ENCODE measurements at places on chromosomes 5 and 9.

GRCh38 chr9:114652776-114653555, 4.6 kb downstream of the TEX53 start:
- DNase-seq, result peak; percentile 26

DNA sequence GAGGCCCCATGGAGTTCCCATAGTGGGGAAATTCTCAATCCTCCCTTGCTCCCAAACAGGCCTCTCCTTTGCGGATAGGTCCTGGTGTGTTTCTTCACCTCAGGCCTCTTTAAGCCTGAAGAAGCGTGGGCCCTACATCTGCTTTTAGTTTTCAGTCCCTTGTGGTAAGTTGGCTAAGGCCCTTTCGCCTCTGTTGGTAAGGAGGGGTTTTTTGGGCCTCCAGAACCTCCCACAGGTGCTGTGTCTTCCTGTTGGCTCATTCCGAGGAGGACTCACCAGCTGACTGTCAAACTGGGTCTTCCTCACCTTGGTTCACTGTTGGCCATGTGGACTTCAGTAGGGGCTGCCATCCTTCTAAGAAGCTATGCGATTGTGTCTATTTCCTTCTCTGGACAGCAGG, 56.4 kb upstream of the DHFR start:
- DNase-seq, result no peak

DNA sequence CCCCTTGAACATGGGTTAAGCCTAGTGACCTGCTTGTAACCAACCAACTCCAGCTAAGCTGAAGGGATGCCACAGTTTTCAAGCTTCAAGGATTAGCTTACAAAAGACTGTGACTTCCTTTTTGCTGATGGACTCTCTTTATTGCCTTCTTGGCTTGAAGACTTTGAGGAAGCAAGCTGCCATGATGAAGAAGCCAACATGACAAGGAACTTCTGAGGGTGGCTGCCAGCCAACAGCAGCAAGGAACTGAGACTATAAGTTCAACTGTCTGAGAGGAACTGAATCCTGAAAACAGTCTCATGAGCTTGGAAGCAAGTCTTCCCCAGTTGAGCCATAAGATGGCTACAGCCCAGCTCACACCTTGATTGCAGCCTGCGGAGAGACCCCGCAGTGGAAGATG, 116.1 kb upstream of the TAF11L2 start:
- DNase-seq, result no peak

GRCh38 chr9:104984121-104984520, 56.2 kb upstream of the ABCA1 start:
- no peak for DNase-seq

GRCh38 chr5:67795781-67796477, 419.6 kb upstream of the PIK3R1 start:
- no peak for DNase-seq

GRCh38 chr5:131745703-131746102, 51.1 kb downstream of the FNIP1 start:
- no peak for DNase-seq

- DNase-seq, result no peak
These were observed 12.1 kb downstream of the NR4A3 start for GRCh38 chr9:99833735-99834134.

DNA sequence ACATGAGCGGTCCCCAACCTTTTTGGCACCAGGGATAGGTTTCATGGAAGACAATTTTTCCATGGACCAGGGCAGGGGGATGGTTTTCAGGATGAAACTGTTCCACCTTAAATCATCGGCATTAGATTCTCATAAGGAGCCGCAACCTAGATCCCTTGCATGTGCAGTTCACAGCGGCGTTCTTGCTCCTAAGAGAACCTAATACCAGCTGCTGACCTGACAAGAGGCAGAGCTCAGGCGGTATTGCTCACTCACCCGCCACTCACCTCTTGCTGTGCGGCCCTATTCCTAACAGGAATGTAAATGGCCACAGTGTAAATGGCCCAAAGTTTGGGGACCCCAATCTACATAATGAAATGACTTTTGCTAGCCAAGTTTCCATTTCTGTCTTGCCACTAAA, 3.1 kb upstream of the PLIN2 start:
- no peak for DNase-seq

DNA sequence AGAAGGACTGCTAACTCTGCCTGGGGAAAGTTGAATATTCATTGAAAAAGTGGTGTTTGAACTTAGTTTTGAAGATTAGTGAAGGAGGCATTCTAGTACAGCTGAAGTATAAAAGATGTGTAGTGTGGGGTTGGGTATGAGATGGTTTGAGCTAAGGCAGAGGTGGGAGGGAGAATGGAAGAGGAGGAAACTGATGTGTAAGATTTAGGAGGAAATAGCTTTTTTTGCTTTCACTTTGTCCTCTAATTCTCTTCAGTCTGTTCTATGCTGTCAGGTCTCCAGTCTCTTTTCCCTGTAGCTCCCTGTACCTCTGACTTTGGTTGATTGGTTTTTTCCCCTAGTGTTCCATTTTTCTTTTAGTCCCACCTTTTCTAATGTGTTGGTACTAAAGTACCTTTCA, 9.0 kb downstream of the CREBRF start:
- no peak for DNase-seq

DNA sequence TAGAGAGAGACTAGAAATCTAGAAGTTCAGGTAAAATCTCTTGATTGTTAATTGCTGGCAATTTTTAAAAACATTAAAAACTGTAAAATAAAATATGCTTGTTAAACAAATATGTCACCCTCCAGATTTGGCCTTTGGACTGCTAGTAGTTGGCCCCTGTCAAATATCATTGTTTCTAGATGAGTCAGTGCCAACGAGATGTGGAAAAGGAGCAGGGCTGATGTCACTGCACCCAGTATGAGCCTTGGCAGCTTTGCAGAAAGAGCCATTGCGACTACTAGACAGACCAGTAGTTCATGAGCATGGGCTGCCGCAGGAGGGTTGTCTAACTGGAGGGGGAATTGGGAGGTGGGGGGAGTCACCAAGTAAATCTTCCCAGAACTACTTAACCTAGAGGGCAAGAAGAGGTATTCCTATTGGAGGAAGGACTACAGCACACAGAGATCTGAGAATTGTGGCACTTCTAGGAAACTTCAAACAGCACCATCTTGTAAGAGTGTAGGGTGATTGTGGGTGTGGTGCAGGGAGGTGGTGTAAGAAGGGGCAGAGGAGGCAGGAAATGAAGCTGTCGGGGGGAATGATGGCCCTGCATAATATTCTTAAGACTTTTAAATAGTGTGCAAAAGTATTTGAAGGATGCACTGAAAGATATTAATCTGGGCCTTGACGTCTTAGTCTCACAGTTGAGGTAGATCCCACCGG, 7.1 kb upstream of the DOCK2 start:
- no peak for DNase-seq

DNA sequence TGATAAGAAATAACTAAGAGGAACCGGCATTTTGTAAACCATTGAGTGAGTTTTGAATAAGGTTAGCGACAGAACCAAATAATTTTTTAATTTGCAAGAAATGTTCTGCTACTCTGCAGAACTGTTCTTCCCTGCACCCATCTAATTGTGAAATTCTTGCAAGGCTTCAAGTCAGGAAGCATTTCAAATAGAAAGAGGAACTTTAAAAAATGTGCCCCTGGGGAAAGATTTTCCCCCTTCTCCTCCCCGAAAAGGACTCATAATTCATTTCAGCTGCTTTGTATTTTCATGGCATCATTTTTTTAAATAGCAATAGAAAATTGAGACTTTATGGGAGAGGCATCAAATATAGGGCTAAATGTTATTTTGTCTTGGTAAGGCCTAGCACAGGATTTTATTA, 180.9 kb upstream of the ANKRD55 start:
- no peak for DNase-seq

DNA sequence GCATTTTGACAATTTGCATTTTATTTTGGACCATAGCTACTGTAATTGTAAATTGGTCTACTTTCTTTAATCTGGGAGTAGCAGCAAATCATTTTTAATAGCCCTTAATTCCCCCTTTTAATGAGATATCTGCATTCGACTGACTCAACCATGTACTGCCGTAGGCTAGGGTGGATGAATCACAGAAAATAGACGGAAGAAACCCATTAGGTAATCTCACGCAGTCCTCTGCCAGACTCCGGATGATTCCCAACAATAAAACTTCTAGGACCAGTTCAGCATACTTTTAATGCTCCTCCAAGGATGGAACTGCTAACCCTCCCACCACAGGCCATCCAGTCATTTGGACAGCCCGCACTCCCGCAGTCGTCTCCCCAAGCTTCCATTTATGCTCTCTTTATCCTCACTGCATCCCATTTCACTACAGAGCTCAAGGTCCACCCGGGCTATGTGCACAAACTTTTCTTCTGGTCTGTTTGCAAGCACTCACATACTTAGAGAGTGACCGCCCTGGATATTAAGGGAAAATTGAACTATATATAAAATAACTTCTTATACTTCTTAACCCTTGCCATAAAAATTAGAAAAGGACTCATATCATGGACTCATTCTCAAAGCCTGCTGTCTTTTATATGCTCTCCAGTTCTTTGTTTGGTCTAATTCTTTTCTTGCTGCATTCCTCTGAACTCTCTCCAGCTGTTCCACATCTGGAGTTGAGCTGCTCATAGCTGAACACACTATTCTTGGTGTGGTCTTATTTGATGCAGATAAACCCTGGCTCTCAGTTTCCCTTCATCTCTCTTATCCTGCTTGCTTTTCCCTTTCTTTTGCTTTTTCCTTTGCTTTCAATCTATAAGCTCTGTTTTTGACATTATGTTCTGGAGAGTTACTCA, 326.6 kb downstream of the ARL15 start:
- DNase-seq, result no peak

GRCh38 chr9:68627594-68627993, 77.4 kb upstream of the PIP5K1B start:
- DNase-seq, result no peak

- no peak for DNase-seq
These were observed 138.4 kb upstream of the SLC28A3 start for GRCh38 chr9:84478996-84479395.

DNA sequence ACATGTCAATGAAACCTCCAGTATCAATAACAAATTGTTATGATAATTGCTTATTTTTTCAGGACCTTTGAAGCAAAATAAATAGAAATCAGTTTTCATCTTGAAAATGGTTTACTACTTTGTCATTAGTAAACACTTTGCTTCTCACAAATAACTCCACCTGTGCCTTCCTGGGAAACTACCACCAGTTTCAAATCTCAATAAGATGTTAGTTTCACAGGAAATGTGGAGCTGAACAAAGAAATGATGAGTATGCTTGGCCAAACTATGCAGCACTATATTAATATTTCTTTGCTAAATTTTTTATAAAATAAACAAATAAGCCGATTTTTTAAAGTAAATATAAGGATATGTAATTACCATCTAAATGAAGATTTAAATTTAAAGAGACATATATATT, 221.5 kb upstream of the HAPLN1 start:
- no peak for DNase-seq

GRCh38 chr9:92476962-92477361, 5.3 kb downstream of the ASPN start:
- DNase-seq, result no peak

Measured in chondrocyte (in vitro differentiated cells).